Lower lobe of right lung (tissue), 2 donors: ENCODE measurements at places on chromosomes 4 and X. TPM values are rescaled to one million over a fixed set of nuclear protein-coding genes. Genes with fewer than 3 reads are reported as not detected.

DNA sequence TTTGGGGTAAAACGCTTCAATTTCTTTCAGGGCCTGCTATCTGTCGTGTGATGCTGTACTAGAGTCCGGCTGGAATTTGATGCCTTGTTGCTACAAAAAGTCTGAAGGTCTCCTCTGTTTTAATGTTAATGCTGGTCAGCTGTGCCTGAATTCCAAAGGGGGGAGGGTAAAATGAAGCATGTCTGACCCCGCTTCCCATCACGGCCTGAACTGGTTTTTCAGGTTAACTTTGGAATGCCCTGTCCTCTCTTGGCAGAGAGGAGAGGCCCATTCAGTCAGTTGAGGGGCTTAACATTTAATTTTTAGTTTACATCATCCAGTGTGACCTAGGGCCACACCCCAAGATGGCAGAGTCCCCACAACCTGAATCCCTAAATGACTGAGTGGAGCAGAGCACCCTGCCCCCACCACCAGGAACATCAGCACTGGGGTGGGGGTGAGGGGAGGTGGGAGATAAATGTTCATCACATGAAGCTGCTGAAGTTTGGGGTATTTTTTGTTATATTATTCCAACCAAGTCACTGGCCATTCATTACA, 47.9 kb upstream of the GPR78 start:
- DNase-seq = no peak

DNA sequence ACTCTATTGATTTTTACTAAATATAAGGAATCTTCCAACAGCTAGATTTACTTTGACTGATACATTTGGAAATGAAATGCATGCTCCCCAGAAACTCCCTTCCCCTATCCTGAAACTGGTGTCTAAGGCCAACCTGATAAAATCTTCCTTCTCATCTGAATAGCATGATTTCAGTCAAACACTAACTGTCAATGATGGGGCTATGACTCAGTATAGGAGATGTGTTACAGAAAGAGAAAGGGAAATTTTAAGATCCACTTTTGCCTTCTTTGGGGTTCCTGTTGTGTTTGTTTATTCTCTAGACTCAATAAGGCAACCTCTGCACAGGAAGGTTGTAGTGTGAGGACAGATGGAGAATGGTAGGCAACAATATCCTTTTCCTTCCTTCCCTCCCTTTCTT, 160.7 kb downstream of the MOSPD2 start:
- no peak for DNase-seq

DNA sequence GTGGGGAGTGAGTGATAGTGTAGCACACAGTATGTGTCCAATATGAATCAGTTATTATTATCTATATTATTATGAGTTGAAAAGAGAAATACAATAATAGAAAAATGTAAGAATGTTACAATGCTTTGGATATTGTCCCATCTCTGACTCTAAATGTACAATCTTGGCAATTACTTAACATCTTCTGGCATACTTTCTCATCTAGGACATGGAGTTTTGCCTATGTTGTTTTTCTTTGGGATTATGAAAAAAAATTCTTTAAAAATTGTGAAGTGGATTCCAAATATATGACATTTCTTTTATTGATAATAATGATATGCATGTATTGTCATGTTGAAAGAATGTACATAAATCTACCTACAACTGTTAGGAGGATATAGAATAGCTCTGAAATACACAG, 84.1 kb downstream of the TBCK start:
- no peak for DNase-seq

DNA sequence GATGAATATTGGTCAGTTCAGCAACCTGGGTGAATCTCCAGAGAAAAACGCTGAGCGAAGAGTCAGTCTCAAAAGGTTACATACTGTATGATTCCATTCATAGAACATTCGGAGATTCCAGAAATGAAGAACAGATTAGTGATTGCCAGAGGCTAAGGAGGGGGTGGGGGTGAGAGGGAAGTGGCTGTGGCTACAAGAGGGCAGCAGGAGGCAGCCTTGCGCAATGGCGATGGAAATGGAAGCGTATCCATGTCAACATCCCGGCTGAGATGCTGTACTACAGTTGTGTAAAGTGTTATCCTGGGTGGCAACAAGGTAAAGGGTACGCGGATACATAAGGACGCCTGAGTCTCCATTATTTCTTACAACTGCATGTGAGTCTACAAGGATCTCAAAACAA, 18.0 kb downstream of the LYAR start:
- peak; percentile 81 for DNase-seq

DNA sequence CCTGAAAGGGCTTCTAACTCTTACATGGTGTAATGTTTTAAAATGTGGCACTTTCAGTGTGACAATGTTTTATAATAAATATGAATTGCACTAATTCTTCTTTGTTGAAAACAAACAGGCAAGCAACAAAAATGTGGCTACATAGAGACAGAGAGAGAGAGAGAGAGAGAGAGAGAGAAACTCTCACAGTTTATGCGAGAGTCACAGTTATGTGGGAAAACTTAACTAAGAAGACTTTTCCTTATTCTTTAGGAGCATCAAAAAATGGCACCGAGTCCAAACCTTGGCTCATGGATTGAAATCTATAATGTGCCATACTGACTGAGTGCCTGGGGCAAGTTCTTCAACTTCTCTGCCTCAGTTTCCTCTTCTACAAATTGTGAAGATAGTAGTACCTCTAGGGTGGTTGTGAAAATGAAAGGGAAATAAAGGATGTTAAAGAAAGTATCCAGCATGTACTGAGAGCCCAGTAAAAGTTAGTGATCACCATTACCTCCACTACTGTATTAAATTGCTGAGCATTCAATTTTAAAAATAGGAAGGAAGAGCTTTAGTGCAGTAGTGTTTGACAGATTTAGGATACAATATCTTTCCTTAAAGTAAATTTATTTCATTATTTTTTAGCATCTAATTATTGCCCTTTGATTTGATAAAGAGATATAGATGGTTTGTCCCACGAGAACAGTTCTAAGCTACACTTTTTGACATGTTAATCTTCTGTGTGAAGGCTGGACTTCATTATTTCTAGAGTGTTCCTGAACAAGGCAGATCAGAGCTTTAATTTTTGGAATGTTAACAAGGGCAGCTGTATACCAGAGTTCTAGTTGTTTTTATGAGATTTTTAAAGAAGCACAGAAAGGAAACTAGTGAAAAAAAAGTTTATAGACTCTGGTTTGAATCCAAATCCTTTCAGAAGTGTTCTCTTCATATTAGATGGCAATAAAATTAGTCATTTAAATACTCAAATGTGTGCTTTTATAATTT, 187.5 kb upstream of the ANK2 start:
- DNase-seq = no peak

- no peak for DNase-seq
These were observed 45.9 kb downstream of the TSC22D3 start for GRCh38 chrX:107729558-107730297.

DNA sequence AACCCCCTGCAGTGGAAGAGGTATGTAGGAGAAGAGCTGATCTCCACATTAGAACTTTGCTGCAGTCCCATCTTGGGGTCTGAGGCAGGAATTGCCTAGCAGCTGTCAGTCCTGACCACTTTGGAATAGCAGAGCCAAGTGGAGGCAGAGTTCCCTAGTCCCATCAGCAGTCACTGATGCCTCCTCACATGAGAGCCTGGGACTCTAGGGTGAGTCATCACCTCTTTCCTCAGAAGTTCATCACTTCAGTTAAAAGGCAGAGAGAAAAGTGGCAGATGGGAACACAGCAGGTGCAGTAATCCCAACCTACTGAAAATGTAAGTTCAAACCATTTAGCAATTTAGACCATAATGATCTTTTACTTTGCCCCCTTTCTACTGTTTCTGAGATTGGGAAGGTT, 73.9 kb upstream of the MED14 start:
- no peak for DNase-seq

- DNase-seq = no peak
These were observed 1.5 kb upstream of the PUDP start for GRCh38 chrX:7149411-7149810.

GRCh38 chr4:173264684-173265185, 69.4 kb downstream of the HMGB2 start:
- DNase-seq = no peak

GRCh38 chrX:140766024-140766611, 56.6 kb downstream of the LINC00632 start:
- no peak for DNase-seq

DNA sequence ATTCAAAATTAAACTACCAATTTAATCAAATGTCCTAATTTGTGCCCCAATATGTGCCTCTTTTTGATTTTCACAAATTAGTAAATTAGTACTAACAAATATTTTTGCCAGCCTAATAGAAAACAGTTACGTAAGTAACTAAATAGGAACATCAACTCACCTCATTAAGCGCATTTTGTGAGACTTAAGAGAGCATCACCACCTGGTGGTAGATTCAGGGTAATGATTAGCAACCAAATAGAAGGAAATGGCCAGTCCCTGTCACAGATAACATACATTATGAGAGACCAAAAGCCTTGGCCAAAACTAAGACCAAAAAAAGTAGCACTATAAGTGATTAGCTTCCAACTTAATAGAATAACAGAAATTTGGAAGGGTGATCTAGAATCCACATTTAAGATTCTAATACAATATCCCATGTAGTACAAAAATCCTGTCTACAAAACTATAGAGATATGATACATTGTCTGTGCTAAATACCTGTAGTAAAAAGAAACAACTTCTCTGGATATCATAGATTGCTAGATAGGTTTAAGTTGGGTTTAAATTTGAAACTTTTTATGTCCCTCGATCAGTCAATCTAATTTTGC, 46.7 kb downstream of the C4orf46 start:
- no peak for DNase-seq

DNA sequence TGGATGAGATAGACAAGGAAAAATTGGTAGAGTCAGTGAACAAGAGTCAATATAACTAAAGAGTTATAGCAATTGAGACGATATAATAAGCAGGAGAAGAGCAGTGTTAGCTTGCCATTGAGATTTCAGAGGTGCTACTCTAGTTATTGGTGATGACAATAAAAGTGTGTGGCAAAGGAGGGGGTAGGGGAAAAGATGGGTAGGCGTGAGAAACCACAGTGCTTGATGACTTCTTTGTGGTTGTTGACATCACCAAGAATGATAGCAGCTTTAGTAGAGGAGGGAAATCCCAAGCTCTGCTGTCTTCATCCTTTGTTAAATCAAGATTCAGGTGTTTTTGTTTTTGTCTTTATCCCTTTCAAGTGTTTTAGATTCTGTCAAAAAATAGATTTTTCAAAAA, 179.9 kb upstream of the PPP3CA start:
- DNase-seq = no peak

GRCh38 chr4:1383728-1384591, 22.3 kb downstream of the NKX1-1 start:
- DNase-seq = peak; percentile 37

DNA sequence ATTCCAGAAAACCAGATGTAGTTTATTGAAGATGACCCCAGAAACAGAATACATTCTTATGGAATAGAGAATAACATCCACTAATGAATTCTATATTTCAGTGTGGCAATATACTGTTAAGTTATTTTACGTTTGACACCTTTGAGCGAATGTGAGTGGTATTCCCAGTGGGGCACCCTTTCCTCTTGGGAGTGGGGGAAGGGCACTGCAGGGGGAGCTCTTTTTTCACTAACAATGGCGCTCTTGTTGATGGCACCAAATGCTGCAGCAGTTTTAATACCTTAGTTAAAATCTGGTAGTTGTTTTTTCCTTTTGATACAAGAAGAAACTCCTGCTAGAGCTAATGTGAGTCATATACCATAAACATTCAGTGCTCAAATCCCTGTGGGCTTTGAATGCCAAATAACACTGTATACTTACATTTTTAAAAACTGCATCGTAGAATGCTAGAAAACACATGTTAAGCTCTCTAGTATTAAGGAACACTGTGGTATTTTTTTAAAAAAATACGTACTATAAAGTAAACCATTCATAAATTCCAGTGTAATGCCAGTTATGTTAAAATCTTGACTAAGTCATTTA, 178.5 kb downstream of the DCHS2 start:
- DNase-seq = no peak

GRCh38 chr4:80500613-80501012, 165.1 kb downstream of the CFAP299 start:
- DNase-seq = no peak

DNA sequence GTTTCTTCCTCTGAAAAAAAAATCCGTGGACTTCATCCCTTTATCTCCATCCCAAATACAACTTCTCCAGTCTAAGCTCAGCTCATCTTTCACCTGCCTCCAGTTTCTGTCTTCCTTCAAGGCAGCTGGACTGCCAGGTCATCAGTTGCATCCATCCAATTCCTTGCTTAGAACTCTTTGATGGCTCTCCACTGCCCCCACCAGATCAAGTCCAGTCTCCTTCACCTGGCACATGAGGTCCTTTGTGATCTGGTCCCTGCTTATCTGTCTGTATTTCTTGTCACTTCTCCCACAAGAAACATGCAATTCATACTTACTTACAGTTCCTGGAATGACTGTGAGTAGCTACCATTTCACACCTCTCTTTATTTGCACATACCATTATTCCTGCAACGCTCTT, 33.8 kb downstream of the OTUD6A start:
- DNase-seq = no peak

GRCh38 chr4:156390599-156391324, 437.1 kb upstream of the CTSO start:
- DNase-seq = no peak

GRCh38 chrX:5307416-5307815, 921.3 kb downstream of the NLGN4X start:
- no peak for DNase-seq

GRCh38 chr4:164765833-164766232, 11.9 kb downstream of the SMIM31 start:
- no peak for DNase-seq

DNA sequence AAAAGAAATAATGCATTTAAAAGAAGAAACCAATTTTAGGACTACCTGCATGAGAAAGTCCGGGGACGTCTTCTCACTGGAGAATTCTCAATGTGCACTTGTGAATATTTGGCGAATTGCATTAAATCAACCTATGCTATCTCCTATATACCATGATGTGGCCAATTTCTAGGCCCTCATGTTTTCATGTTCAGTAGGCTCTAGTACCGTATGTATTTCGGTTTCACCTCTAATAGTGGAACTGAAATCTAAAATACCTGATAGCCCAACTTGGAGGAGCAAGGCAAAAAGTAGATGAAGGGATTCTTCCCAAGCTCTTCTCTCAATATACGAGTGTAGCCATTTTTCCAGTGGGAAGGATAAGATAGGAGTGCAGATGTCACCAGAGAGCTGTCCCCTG, 11.4 kb upstream of the FGF2 start:
- DNase-seq = no peak

GRCh38 chr4:27759611-27760575, 899.3 kb downstream of the STIM2 start:
- DNase-seq = no peak

DNA sequence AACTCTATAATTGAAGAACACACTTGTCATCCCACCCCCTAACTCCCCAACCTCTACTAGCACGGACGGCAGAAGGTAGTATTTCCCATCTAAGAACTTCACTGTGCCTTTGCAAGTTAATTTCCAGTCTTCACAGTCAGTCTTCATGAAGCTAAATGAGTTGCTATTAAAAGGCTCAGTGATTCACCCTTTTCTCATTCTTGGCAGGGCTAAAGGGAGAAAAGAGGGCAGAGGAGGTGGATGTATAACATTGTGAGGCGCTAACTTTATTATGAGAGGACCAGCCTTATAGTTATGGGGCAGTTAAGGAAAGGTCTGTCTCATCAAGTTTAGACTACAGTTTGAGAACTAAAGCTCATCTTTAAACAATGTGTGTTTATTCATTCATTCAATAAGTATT, 161.0 kb upstream of the S100G start:
- DNase-seq = no peak

IQSEC2 gene
- total RNA-seq = 24.0 TPM

MAGEA1 gene
- not detected for total RNA-seq

FAM47A gene
- not detected for total RNA-seq

PAGE2B gene
- total RNA-seq = not detected

TCP11X1 gene
- not detected for total RNA-seq

SPATA4 gene
- 1.2 TPM for total RNA-seq

MAGEE2 gene
- not detected for total RNA-seq

NWD2 gene
- total RNA-seq = not detected
